SK-N-SH treated with all-trans-retinoic acid at 6 μM for 48 hours (cell line): ENCODE measurements at places on chromosomes 4 and X.

DNA sequence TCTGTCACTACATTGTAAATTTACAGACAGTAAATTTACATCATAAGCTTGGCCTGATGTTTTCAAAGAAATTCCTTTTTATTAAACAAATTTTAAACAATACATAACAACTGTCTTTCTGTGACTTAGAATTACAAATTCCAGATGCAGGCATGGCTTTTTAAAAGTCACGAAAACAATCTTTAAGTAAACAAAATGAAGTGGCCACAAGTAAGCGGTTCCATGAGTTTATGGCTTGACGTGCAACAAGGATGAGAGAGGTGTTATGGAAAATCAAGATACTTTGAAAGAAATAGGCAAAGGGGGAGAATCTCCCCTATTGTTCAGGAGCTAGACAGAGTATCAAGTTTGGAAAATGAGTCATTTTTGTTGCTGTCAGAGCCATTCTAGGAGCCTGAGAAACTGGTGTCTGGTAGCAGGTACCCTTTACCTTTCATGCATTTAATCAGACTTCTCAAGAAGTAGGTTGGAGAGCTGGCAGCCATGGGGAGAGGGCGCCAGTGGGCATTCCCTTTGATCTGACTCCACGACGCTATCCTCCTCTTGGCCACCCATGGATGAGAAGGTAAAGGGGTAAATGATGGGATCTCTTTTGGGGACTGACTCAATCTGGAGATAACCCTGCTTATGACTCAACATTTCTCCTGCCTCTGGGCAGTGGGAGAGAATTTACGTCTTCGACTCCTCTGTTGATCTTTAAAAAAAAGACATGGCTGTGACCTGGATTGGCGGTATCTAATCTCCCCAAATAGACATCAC is 217.2 kb downstream of the SPRY1 start:
- no peak for ATAC-seq

- ATAC-seq, result no peak
Measured at GRCh38 chr4:144599621-144600020, 46.3 kb upstream of the HHIP start.

DNA sequence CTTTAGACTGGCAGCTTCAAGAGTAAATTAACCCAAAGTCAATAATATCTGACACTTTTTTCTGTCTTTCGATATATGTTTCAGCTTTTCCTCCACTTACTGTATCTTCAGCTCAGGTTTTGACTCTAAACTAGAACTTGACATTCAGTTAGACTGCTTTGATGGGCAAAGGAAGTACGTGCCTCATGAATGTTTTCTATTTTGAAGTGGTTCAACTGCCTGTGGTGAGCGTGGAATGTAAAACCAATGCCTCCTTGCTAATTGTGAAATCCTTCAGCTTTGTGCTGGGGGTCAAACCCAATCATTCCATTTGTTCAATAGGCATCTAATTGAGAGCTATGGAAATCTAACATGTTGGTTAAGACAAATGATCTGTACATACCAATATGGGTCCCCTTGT is 857.0 kb upstream of the HTR2C start:
- ATAC-seq, result no peak

DNA sequence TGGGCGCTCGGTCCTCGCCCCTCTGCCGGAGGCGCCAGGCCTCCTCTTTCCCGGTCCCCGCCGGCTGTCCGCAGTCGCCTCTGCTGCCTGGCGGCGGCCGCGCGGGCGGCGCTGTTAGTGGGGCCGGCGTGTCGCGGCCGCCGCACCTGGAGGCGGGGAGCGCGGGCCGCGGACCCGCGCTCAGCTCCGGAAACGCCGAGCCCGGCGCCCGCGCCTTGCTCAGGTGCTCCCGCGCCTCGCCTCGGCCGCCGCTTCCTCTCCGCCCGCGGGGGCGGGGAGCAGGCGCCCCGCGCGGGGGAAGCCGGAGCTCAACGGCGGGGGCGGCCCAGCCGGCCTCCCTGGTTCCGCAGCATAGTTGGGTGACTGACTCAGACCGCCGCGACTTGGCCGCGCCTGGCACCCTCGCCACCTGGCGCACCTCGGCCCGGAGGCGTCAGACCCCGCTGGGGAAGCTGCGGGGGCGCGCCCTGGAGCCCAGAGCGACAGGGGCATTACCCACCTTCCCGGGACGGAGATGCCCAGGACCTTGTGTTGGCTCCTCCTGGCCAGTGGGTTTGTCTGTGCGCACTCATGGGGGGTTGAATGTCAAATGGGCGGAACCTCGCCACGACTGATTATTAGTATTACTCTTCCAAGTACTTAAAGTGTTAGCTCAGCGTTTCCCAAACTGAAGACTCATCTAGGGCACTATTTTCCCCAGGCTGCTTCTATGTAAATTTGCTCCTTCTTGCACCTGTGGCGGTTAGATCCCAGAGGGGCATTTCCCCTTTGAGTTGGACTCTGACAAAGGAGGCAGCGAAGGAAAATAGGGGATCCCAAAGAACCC is at the start of gene ARAP2:
ARAP2 (minus strand) TSS at position 258 of the 826 bp plus-strand sequence. CDS start 15,028 bp downstream, outside the sequence.
- peak; percentile 38 for ATAC-seq

DNA sequence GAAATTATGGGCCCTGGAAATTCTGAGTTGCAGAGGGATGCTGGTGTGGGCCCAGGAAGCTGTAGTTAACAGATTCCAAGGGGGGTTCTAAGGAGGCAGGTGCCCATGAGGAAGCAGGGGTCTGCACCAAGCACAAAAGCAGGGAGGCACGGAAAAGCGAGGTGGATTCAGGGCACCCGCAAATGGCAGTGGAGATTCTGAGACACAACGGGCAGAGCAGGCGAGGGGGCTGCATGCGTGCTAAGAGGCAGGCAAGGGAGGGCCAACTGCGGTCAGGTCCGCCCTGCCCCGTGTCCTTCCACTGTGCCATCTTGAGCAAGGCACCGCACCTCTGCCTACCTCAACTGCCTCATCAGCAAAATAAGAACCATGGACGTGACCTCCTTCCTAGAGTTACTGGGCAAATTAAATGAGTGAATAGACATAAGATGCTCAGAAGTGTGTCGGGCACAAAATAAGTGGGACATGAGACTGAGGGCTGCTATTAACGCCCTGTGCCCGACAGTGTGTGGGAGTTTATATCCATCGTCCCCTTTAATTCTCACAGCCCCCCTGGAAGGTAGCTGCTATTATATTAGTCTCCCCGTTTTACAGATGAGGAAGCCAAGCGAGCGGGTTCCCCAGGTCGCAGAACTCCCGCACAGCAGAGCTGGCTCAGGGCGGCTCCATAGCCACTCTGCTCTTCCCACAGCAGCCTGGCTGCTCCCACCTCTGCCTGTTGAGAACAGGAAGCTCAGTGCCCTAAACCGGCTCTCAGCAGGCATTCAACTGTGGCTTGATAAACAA is 67.6 kb downstream of the PPP2R2C start:
- no peak for ATAC-seq

GRCh38 chr4:144718958-144719512 is 73.1 kb downstream of the HHIP start:
- ATAC-seq, result no peak

GRCh38 chr4:119209077-119209476 is 3.4 kb upstream of the USP53 start:
- ATAC-seq, result peak; percentile 3; the same call in 2 of the 3 replicates

- ATAC-seq, result no peak
Measured at GRCh38 chr4:78910612-78911011, 28.6 kb downstream of the PAQR3 start.

GRCh38 chrX:45714866-45715265 is 514.2 kb upstream of the DIPK2B start:
- ATAC-seq, result no peak

GRCh38 chrX:49675075-49675719 is 20.6 kb downstream of the PAGE1 start:
- ATAC-seq, result no peak

DNA sequence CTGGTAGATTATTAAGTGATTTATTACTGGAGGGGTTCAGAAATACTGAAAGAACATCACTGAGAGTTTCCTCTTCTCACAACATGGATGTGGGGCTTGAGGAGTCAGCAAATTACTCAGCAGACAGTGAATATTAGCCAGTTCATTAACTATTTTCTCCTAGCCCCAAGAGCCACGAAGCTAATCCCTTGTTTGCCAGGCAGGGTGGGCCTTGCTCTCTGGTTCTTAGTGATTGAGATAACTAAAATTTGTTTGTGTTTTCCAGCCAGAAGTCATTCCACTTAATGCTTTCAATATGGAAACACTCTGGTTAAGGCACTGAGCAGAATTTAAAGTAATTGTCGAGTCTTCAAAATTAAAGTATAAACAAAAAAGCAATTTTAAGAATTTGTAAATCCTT is 40.1 kb upstream of the PASD1 start:
- ATAC-seq, result no peak

GRCh38 chr4:110735686-110736085 is 112.8 kb upstream of the PITX2 start:
- ATAC-seq, result no peak

- ATAC-seq, result no peak; the same call in 2 of the 3 replicates
Measured at GRCh38 chrX:71225676-71226075, 2.7 kb downstream of the GJB1 start.

GRCh38 chr4:141657550-141658250 is 21.3 kb downstream of the IL15 start:
- 0 out of 3 replicates have a peak, but pooled peaks have one; percentile 16 for ATAC-seq

GRCh38 chr4:52038103-52038912 is at the start of gene SGCB:
TSS of gene SGCB (minus strand) at chr4:52038299. CDS start at chr4:52038259, 40 bp downstream.
- peak; percentile 92 for ATAC-seq

DNA sequence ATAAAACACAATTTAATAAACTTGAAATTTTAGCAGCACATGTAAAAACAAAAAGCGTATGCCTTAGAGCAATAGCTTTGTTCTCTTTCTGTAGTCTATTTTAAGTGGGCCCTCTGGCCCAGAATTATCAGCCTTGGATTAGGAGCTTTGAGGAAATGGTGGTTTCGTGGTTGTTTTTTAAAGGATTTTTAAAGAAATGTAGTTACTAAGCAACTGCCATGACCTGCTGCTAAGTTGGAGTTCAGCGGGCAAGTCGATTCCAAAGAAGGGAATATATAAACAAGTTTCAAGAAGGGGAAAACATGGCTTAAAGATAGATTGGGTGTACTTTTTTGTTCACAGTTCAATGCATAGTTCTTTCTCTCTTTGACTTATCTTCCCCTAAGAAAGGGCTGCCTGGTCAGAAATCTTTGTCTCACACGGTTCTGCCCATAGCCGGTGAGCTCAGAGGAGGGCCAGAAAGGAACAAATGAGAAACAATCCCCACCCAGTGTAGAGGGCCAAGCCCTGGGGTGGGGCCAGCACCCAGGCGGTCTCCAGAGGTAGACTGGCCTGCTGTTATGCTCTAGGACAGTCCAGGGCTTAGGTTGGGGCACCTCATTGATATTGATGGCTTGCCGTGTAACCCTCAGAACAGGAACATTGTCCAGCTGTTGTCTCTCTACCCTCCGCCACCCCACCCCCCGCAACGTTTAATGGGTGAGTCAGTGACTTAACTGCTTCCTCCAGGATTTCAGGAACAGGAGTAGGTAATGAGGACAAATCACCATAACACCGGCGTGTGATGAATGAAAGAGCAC is 32.5 kb downstream of the DLG3 start:
- ATAC-seq, result peak; percentile 76

DNA sequence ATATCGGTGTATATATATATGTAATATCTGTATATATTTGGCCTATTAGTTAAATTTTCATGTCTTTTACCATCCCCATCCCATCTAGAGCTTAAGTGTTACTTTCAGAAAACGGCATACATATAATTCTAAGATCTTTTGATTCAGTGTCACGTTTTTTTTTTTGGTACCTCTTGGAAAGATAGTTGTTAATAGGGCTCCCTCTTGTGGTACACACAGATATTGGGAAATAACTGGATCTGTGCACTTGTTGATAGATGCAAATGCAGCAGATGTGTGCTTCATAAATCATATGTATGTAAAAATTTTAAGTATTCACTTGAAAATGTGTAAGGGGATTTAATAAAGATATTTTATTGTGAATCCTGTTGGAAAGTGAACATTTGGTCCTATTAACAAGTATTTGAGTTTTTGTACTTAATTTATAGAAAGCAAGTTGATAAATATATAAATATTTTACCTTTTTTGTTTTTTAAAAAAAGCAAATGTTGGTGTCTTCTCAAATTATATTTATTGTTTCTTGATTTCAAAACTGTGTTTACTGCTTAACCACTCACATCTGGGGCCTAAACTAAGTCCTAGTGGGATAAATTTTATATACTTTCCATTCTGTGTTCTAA is 74.7 kb downstream of the PAQR3 start:
- peak; percentile 80 for ATAC-seq

- ATAC-seq, result no peak
Measured at GRCh38 chrX:131549011-131549410, 5.1 kb downstream of the OR13H1 start.

GRCh38 chr4:26377328-26378311 is 56.8 kb downstream of the RBPJ start:
- no peak for ATAC-seq
